ENCODE measurements at places on chromosomes 3 and 15.

DNA sequence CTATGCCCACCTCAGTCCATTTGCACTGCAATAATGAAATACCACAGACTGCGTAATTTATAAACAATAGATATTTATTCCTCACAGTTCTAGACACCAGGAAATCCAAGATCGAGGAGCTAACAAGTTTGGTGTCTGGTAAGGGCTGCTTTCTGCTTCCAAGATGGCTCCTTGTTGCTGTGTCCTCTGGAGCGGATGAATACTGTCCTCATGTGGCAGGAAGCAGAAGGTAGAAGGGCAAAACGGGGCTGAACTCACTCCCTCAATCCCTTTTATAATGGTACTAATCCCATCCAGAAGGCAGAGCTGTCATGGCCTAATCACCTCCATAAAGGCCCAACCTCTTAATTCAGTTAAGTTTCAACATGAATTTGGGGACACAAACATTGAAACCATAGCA lies 75.3 kb downstream of the P2RY1 start:
- no peak for DNase-seq

- DNase-seq: no peak
Measured at GRCh38 chr3:120841264-120841663, 66.7 kb upstream of the STXBP5L start.

DNA sequence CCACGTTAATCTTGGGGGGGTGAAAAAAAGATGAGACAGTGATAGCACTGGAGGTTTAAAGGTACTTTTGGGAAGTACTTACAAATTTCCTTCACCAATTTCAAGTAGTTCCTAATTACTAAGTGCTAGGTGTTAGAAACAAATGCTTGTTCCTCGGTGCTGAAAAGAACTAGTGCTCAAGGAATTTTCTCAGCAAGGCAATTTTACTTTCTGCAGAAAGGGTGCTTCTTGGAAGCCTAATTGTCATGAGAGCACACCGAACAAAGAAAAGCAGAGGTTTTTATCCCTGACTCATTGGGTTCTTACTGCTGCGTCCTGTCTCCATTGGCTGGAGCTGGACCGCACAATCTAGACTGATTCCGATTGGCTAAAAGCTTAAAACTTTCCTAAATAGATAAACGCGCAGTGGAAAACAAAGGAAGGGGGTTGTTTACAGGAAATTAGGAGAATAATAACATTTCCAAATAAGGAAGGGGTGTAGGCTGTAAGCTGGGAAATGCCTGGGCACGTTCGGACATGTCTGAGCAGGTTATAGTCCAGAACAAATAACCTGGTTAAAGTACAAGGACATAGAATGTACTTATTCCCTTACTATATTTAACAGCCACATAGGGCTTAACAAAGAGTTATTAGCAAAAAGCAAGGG lies 49.6 kb downstream of the CHD2 start:
- DNase-seq: no peak

GRCh38 chr3:186594591-186595113 lies 18.2 kb upstream of the AHSG start:
- DNase-seq: no peak

DNA sequence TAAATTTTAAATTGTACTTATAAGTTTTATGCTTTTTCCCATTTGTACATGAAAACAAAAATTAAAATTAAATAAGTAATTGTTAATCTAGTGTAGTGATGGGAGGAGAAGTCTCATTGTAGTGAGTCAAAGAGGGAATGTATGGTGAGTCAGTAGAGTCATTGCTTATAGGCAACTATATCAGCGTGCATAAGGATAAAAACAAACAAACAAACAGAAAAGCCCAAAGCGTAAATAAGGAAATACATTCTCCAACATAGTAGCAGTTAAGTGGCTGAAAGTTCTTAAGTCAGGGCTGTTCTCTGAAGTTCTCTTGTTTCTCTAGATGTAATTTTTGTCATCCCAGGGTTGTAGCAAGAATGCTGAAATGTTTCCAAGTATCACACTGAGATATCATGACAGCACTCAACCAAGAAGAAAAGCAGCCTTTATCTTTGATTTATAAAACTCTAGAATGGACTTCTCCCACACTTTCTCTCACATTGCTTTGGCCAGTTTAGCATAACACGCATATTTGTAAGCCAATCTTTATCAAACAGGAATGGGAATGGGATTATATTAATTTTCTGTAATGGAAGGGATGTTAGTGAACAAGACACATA lies 184.1 kb upstream of the TP63 start:
- DNase-seq: no peak

GRCh38 chr3:184117636-184118035 lies 17.5 kb upstream of the EIF2B5 start:
- no peak for DNase-seq

Data from activated CD4-positive, alpha-beta T cell treated with anti-CD3 and anti-CD28 coated beads, Interleukin-2, amount 50 U/mL, for 1 hour (primary cell).